ENCODE measurements at places on chromosomes 4 and X.

GRCh38 chrX:120036704-120037103 is 40.8 kb downstream of the RHOXF2B start:
- no peak for DNase-seq

GRCh38 chrX:9081271-9081670 is 47.3 kb upstream of the FAM9B start:
- DNase-seq, result no peak

DNA sequence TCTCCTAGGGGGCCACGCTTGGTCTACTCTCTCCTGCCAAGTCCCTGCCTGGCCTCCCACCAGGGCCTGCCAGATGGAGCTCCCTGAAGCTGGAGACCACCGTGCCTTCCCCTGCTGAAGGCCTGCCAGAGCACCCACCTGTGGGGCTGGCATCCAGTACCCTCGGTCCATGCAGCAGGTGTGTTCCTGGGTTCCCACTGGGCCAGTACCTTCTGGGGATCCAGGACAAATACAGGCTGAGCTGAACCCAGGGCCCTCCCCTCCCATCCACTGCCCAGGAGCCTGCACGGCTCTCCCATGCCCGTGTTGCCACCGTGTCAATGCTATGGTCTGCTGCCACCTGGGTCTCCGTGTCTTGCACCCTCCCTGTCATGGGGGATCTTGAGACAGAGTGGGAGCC is 68.8 kb downstream of the ABLIM2 start:
- no peak for DNase-seq

GRCh38 chrX:3295731-3296130 is 50.7 kb downstream of the MXRA5 start:
- DNase-seq, result no peak

DNA sequence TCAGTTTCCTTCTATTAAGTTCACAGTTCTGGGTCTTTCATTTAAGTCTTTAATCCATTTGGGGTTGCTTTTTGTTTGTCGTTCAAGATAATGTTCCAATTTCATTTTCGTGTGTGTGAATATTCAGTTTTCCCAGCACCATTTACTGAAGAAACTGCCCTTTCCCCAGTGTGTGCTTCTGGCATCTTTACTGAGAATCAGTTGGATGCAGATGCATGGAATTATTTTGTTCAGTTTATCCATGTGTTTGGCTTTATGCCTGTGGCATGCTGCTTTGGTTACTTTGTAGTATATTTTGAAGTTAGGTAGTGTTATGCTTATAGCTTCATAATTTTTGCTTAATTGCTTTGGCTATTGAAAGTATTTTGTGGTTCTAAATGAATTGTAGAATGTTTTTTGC is 163.8 kb upstream of the HDX start:
- DNase-seq, result no peak

- DNase-seq, result no peak
Observed at GRCh38 chrX:122272011-122272410, 912.1 kb upstream of the GRIA3 start.

- no peak for DNase-seq
Observed at GRCh38 chr4:141686879-141687278, 50.5 kb downstream of the IL15 start.

GRCh38 chr4:47442980-47443379 is 20.5 kb downstream of the COMMD8 start:
- DNase-seq, result no peak

DNA sequence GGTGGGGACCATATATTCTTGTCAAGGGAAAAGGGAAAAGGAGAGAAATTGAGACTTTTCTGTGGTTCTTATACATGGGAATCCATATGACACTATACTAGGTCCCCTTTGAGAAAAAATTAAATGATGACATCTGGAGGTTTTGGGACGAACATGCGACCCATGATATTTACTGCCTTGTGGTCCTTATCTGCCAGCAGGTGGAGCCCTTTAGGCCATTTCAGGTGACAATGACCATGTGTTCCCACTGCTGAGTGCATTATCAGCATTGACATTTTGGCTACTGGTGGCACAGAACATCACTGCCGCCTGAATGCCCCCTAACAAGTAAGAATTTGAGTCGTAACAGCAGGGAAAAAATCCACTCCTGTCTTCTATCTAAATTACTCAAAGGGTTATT is 843.4 kb downstream of the FSTL5 start:
- DNase-seq, result peak; percentile 18

DNA sequence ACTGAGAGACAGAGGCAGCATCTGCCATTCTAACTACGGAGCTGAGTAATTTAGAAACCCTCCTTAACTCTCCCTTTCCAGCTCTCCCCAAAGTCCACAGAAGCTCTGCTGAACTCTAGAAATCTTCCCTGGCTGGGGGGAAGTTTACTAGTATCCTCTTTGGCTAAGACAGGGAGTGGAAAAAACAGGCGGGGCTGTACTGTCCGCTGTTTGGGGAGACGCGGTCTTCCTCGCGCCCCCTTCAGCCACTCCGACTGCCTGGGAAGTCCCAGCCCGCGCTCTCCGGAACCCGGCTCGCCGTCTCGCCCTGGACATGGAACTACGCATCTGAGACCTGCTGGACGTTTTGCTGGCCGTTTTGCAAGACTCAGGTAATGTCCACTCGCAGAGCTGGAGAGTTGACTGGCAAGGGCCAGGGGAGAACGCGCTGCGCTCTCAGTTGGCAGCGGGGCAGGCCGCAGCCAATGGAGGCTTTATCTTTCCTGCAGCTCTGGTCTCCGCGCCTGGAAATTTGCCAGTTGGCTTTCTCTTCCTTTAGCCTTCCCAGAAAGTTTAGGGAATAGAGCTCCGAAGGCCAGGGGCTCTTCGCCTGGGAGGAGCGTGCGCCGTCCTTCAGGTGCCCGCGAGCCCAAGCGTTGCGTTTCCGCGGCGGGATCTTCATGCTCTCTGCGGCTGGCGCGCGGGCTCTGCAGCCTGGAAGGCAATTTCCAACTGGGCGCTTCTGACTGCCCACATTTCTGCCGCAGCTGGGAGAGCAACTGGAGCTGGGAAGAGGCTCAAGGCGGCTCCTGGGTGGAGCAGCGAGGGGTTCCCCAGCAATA is 892 bp downstream of the IL1RAPL2 start:
- DNase-seq, result no peak

- DNase-seq, result no peak
Observed at GRCh38 chrX:63746278-63746677, 38.7 kb downstream of the ARHGEF9 start.

- no peak for DNase-seq
Observed at GRCh38 chrX:19410259-19410658, 66.5 kb downstream of the PDHA1 start.

DNA sequence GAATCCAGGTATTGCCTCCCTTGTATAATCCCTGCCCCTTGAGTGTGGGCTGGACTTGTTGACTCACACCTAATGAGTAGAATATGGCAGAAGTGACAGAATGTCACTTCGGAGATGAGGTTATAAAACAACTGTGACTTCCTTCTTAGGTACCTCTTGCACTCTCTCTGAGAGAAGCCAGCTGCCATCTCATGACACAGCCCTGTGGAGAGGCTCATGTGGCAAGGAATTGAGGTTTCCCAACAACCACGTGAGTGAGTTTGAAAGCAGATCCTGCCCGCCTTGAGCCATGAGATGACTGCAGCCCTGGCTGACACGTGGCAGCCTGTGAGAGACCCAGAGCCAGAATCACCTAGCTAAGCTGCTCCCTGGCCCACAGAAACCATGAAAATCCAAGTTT is 13.5 kb downstream of the ASB11 start:
- no peak for DNase-seq

DNA sequence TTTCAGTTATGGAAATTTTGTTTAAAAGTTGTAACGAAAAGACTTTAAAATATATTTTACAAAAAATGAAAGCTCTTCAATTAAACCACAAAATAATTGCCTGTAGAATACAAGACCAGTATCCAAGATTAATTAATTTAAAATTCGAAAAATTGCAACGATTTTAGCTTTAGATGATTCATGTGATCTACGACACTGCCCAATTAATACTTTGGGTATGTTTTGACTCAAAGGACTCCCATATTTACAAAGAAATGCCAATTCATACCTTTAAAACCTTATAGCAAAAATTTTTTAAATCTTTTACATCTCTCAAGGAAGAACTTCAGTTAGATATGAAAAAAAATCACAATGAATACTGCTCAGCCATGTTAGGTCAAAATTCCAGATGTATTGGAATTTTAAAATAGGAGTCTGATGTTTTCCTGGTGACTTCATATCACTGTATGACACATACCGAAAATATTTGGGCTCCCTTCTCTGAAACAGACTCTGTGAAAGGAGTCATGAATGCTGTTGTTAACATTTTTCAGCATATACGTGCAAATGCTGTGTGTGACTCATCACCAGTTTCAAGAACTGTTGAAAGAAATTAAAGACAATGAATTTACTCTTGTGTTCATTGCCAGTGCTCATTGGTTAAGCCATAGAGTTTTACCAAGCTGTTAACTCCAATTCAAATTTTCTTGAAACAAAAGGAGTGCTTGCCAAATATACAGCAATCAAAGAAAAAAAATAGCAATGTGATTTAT is 13.8 kb upstream of the SMS start:
- no peak for DNase-seq

DNA sequence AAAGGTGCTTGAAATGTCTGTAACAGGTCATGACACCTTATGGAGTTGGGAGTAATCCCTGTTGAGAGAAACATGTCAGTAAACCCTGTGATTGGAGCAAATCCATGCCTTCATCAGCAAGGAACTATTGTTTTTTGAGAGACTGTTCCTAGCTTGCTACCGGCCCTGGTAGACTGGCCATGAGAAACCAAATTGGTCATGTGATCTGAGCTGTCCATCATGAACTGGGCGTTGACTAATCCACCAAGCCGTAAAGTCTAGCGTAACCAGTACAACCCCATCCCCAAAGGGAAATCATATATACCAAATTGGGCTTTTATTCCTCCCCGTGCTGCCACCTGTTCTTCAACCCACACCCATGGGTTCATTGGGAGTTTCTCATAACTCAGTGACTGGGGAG is 143.7 kb downstream of the PHF8 start:
- no peak for DNase-seq

- peak; percentile 30 for DNase-seq
Observed at GRCh38 chr4:139849219-139849618, 183.6 kb downstream of the MGST2 start.

GRCh38 chr4:145644699-145645098 is 25.5 kb downstream of the MMAA start:
- DNase-seq, result no peak

- DNase-seq, result no peak
Observed at GRCh38 chr4:78707793-78708192, 68.4 kb upstream of the BMP2K start.

GRCh38 chr4:180485407-180485806 is 1757.8 kb upstream of the TENM3 start:
- no peak for DNase-seq

- no peak for DNase-seq
Observed at GRCh38 chrX:39258331-39258730, 457.1 kb downstream of the MID1IP1 start.

DNA sequence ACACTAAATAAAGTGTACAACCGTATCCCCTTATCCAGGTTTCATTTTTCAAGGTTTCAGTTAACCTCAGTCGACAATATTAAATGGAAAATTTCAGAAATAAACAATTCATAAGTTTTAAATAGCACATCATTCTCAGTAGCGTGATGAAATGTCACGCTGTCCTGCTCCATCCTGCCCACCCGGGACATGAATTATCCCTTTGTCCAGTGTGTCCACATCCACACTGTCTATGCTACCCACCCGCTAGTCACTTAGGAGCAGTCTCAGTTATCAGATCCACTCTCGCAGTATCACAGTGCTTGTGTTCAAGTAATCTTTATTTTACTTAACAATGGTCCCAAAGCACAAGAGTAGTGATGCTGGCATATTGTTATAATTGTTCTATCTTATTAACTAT is 54.7 kb downstream of the FRYL start:
- DNase-seq, result no peak

DNA sequence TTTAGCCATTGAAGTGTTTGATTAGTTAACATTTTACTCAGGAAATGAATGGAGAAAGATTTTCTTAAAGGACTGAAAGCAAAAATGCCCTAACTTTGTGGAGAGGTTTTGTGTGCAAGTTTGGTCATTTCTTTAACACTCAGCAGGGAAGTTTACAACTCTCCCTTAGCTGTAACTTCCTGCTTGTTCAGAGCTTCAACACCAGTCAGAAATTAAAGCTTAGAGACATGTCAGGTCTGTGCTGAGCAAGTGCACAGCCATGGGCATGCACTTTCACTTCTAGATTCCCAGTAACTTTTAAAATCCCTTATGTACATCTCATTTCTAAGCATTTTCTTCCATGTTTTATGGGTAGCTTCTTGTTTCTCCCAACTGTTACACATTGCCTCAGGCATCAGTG is 326.0 kb downstream of the ACTRT1 start:
- no peak for DNase-seq

DNA sequence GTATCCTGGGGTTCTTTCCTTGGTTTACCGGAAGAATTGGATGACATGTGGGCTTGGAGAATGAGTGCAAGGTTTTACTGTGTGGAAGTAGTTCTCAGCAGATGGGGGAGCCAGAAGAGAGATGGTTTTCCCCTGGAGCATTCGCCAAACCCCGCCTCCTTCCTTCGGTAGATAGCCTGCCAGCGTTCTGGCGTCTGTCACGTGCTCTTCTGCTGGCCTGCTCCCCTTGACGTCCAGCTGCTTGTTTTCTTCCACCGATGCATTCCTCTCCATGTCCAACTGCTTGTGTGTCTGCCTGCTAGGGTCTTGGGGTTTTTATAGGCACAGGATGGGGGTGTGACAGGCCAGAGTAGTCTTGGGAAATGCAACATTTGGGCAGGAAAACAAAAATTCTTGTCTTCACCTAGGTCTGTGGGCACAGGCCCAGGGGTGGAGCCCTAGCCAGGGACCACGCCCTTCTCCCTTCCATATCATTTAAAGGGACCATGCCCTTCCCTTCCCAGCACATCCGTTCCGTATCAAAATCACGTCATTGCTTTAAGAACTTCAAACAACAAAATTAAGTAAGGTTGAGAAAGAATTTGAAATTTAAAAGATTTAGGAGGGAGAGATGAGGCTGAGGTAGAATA is 538.7 kb upstream of the SMIM31 start:
- no peak for DNase-seq

- DNase-seq, result no peak
Observed at GRCh38 chr4:81786766-81787165, 315.1 kb upstream of the RASGEF1B start.

Measured in NCI-H1436 (cell line).